A549 (cell line): ENCODE measurements at places on chromosomes 16 and 17.
A peak's percentile ranks its signal among the peaks of the same experiment; 100 is the strongest.

DNA sequence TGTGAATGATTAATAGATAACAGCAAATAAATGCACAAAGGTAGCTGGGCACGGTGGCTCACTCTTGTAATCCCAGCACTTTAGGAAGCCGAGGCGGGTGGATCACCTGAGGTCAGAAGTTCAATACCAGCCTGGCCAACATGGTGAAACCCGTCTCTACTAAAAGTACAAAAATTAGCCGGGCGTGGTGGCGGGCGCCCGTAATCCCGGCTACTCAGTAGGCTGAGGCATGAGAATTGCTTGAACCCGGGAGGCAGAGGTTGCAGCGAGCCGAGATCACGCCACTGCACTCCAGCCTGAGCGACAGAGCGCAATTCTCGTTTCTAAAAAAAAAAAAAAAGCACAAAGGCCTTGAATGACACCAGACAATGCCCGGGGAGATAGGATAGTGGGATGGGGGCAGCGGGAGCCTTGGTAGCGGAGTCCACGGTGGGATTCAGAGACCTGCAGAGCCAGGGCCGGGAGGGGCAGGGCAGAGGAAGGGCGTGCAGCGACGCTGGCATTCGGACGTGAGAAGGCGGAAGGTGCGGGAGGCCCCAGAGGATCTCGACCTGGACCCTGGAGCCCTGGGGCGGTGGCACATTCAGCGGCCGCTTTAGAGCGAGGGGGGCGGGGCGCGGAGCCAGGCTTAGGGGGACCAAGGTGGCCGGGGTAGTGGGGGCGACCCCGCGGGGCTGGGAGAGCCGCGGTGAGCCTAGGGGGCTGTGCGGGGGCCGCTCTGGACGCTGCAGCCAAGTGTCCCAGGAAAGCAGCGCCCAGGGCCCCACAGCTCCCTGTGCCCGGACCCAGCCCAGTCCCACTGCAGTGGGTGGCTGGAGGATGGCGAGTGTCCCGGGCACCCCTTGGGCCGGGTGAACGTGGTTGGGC is 999 bp upstream of the FLYWCH2 start:
- peak; percentile 62 for DNase-seq

DNA sequence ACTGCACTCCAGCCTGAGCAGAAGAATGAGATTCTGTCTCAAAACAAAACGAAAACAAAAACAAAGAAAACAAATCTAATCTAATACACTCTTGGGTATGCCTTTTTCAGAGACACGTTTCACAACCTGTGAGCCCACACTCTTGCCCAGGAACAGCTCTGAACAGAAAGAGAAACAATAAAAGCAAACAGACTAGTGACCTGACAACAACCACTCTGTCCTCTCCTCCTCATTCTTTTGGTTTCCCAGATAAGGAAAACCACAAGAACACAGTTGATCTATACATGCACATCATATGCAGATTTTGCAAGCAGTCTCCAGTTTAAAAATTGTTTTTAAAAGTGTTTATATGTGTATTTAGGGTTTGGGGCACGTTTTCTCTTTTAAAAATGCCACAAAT is 1.3 kb downstream of the MKS1 start:
- DNase-seq, result no peak

DNA sequence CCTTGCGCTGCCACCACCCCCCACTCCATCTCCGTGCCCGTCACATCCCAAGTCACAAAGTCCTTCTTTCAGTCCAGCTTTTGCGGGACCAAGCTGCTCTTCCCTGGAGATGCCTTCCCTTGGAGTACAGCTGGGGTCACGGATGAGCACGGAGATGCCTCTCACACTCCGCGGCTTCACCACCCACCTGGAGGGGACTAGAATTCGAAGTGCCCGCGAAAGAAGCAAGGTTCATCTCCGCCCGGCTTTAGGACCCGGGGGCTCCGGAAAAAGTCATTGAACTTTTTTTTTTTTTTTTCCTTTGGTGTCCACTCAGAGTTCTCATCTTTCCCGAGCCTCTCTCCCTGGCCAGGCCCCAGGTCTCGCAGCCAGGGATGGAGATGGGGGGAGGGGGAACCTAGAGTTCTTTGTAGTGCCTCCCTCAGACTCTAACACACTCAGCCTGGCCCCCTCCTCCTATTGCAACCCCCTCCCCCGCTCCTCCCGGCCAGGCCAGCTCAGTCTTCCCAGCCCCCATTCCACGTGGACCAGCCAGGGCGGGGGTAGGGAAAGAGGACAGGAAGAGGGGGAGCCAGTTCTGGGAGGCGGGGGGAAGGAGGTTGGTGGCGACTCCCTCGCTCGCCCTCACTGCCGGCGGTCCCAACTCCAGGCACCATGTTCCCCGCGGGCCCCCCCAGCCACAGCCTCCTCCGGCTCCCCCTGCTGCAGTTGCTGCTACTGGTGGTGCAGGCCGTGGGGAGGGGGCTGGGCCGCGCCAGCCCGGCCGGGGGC is at the start of gene FKBP10:
Gene FKBP10 (plus strand): TSS at position 624 of the 771 bp plus-strand sequence. CDS start 31 bp downstream, at position 655.
- DNase-seq, result peak; percentile 88

DNA sequence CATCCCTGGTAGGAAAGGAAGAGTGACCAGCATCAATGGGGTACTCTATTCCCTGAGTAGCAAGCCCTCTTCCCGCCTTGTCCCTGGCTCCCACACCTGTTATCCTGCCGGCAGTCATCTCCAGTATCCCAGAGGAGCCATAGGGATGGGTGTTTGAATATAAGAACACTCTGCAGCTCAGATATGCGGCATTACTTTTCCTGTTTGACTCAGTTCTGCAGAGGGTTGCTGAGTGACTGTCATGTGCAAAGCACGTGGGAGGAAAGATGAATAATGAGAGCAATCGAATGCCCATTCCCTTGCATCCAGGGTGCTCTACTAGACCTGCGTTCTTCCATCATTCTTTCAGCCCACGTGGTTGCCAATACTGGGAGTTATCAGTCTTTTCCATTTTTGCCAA is 115.1 kb downstream of the PRKCB start:
- DNase-seq, result no peak

DNA sequence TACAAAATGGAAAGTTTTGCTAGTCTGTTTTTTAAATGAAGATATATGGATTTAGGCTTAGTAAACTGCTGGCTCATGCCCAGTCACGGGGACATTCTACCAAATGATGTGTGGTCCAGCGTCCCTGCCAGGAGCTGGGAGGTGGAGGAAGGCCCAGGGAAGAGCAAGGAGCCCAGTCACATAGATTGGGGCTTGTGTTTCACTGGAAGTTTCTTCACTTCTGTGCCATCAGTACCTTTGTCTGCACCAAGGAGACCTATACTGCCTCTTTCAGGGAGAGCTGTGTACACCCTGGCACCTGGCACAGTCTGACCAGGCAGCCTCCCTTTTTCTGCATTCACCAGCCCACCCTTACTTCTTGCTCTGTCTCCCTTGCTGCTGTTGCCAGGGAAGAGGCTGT is 32.6 kb upstream of the ERN1 start:
- no peak for DNase-seq

- no peak for DNase-seq
Measured at GRCh38 chr17:75814900-75815373, 29.3 kb downstream of the UNC13D start.

- DNase-seq, result peak; percentile 71
Measured at GRCh38 chr17:45316434-45317110, at the start of gene MAP3K14. MAP3K14 (minus strand) TSS chr17:45317020; CDS start chr17:45290745, 26,275 bp downstream.

- DNase-seq, result peak; percentile 62
Measured at GRCh38 chr17:56594320-56595107, 1.0 kb downstream of the NOG start.

DNA sequence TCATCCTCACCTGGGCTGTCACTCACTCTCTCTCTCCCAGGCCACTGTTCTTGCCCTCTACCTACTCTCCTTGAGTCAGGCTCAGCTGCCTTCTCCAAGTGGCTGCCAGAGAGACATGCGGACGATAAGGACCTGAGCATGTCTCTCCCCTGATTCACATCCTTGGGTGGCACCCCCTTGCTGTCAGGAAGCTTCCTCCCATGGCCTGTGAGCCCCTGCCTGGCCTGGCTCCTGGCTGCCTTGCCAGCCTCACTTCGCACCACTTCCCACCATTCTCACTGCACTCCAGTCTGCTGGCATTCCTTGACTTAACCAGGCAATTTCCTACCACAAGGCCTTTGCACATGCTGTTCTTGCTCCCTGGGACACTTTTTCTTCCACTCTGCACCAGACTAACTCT is 2.7 kb upstream of the ALDH3A1 start:
- no peak for DNase-seq

DNA sequence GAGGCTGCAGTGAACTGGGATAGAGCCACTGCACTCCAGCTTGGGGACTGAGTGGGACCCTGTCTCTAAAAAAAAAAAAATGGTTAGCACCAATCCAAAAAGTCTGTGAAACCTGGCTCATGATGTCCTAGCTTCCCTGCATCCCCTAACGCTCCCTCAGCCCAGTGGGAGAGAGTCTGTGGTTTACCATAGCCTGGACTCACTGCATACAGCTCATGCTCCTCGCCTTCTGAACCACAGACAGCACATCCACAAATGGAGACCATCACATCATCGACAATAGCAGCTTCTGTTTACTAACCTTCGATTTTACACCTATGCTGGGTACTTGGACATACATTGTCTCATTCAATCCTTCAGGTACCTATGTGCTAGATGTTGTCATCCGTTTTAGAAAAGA is 43.6 kb downstream of the NLRC5 start:
- no peak for DNase-seq

DNA sequence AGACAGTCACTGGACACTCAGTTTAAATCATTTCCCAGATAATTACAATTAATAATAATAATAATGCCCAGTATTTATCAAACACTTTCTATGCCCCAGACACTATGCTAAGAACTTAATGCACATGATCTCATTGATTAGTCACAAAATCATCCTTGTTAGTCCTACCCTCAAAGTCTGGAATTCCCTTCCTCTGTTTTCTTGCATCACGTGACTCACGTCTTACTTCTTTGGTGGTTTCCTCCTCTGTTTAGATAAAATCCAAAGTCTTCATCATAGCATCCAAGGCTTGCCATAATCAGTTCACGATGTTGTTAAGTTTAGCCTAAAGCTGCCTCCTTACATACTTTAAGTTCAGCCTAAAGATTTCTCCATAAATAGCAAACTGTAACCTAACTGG is 471.9 kb downstream of the PMP22 start:
- no peak for DNase-seq

DNA sequence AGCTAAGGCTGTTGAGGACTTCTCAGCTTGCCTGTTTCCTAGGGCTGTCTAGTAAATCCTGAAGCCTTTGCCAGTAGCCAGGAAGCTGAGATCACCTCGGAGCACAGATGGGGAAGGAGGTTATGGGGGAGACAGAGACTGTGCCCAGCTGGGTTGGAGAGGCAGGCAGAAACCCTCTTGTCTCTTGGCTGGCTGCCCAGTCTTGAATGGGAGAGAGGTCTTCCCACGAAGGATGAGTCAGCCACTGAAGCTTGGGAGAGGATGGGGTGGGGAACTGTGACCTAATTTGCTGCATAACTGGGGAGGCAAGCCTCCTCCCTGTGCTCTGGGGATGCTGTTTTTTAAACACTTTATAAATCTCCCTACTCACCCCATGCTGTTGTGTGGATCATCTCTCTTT is 69.8 kb downstream of the SHISA9 start:
- DNase-seq, result peak; percentile 61

GRCh38 chr16:66695935-66696668 is 441 bp downstream of the CMTM4 start:
- DNase-seq, result peak; percentile 36

DNA sequence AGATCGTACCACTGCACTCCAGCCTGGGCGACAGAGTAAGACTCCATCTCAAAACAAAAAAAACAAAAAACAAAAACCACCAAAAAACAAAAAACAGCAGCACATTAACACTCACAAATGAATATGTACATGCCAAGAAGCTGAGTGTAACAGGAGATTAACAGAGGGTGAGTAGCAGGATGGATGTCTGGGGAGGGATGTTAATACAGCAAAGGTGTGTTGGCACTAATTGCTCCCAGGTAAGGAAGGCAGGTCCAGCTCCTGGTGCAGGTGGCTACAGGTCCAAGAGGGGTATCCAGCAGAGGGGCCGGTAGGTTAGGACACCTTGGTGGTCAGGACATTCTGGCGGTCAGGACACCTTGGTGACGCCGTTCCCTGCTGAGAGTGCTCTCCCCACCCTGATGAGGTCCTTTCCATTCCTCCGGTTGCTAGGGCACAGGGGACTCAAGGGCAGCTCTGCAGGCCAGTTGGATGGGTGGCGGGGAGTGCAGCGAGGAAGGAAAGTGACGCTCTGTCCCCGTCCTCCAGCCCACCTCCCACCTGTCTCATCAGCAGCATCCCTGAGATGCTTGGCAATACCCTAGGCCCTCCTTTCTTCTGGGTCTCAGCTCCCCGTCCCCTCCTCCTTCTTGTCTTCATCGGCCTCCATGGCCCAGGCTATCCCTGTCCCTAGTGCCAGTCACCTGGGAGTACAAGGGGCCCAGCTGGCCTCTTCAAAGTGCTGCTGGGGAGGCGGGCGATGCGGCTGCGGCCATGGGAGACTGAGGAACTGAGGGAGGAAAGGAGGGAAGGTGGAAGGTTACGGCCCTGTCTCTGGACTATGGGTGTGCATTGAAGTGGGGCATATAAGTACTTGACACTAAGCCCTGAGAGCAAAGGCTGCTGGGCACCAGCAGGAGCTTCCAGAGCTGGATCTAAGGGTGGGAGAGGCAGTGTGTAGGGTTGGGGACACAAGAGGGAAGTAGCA is 10.7 kb upstream of the GFAP start:
- DNase-seq, result no peak

DNA sequence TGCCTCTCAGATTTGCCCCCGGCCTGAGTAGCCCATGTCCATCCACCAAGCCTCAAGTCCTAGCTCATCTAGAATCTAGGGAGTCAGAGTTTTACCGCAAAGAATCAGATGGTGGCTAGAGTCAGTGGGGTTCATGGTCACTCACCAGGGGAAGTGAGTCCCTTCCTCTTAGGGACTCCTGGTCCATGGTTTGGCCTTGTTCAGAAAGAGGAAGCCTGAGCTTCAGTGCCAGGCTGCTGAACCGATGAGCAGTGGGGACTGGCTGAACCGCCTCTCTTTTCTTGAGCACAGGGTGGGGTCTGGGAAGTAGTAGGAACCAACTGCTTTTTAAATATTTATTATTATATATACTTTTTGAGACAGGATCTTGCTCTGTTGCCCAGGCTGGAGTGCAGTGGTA is 160.3 kb downstream of the NTN1 start:
- DNase-seq, result no peak

DNA sequence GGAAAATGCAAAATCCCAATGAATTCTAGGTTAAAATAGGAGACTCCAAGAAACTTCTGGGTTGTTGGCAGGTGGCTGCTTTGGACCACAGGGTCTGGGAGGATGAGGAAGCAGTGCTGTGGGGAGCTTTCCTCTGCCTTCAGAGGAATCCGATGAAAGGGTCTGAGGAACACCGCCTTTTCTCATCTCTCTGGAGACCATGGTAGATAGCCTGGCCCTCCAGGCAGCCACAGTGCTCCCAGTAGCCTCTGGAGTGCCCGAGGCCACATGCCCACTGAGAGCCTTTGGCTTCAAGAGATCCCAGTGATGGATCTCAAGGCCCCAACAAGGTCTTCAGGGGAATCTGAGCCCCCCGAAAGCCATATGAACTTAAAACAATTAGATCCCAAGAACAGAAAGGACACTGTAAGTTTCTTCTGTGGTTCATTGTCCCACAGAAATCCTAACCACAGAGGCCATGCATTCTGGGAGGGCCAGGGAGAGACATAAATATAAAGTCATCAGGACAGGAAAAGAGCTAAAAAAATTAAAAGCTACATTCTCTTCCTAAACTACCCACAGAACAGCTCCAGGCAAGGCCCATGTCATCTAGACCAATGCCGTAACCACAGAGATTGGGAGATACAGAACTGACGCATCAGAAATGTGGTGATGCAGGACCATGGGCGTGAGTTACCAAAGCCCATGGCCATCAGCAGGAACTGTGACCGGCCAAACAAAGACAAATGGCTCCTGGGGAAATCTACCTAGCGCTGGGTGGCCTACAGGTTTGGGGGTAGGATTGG is 24.3 kb downstream of the TK2 start:
- DNase-seq, result no peak
